ENCODE measurements at places on chromosomes 4 and X. TPM values are rescaled to one million over a fixed set of nuclear protein-coding genes. Genes with fewer than 3 reads are reported as not detected.
A peak's percentile ranks its signal among the peaks of the same experiment; 100 is the strongest.

- DNase-seq, result peak; percentile 66
These were observed 104.6 kb downstream of the TMEM144 start for GRCh38 chr4:158314756-158315487.

- no peak for DNase-seq
These were observed 174.7 kb downstream of the DACH2 start for GRCh38 chrX:86322913-86323312.

GRCh38 chrX:153476666-153477363, 6.4 kb upstream of the HAUS7 start:
- DNase-seq, result peak; percentile 89

GRCh38 chr4:97153042-97153441, 990.2 kb downstream of the STPG2 start:
- no peak for DNase-seq

The GPC3 gene
- total RNA-seq, result not detected

GRCh38 chr4:1047106-1047975, 35.9 kb downstream of the FGFRL1 start:
- DNase-seq, result peak; percentile 33

GRCh38 chrX:115606861-115607260, 45.9 kb downstream of the PLS3 start:
- DNase-seq, result no peak

DNA sequence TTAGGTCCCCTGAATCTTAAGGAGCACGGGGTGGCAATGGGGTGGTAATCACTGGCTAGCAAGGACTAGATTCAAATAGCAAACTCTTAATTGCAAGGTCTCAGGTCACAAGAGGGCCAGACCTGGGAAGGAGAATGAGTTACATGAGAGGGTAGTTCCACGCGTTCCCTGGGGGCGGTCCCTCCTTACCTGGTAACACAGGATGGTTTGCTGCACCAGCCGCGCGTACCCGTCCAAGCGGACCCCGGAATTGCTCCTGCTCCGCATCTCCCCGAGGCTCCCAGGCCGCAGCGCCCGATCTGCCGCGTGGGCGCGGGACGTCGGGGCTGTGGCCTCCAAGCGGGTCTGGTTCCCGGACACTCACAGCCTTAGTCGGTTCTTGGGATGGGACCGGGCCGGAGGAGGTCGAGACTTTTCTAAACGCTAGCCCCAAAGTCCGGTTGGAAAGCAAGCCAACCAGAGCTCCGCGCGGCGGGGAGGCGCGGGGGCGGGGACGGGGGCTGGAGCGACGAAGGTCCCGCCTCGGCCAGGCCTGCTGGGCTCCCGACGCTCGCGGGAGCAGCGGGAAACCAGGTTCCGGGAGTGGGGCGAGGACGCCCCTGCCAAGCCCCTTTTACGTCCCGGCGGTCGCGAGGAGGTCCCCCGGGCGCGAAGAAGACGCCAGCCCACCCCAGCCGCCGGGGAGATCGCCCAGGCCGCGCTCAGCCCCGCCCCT, at the start of gene PHKA2:
Gene PHKA2 (minus strand): TSS at position 449 of the 715 bp plus-strand sequence. CDS start 182 bp downstream, at position 267.
- peak; percentile 22 for DNase-seq

The EREG gene
- total RNA-seq, result under 0.01 TPM

DNA sequence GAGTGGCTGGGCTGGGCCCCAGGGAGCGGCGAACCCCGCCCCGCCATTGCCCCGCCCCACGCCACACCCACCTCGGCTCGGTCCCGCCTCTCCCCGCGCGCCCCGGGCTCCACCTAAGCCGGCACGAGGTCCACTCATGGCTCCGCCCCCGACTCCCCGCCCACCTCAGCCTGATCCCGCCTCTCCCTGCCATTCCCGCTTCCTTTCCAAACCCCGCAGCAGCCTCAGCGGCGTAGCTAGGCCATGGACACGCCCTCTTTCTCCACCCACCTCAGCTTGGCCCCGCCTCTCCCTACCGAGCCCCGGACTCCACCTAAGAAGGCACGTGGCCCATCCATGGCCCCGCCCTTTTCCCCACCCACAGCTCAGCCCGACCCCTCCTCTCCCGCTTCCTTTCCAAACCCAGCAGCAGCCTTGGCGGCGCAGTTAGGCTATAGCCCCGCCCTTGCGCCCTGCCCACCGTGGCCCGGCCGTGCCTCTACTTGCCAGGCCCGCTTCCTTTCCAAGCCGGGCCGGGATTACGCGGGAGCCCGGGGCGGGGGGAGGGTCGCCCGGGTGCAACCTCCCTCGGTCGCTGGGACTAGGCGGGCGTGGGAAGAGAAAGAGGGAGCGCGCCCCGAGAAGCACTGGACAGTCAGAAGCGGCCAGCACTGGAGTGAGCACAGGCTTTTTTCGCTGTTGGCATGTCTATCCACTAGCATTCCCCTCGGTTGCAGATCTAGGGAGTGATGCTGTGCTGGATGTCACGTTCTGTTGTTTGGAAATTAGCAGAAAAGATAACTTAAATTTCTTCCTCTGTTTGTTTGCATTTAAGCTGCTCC, at the start of gene RELL1:
Gene RELL1 (minus strand): TSS at position 4 of the 821 bp plus-strand sequence. CDS start 89 bp downstream, outside the sequence.
- DNase-seq, result peak; percentile 99
